ENCODE measurements at places on chromosomes 13 and 19. TPM values are rescaled to one million over a fixed set of nuclear protein-coding genes. Genes with fewer than 3 reads are reported as not detected.

EPSTI1 gene
- 12.2 TPM for total RNA-seq

ZNF723 gene
- not detected for total RNA-seq

MEIOSIN gene
- total RNA-seq: not detected

CEACAM4 gene
- 4.7 TPM for total RNA-seq

XRCC1 gene
- total RNA-seq: 24.5 TPM

IZUMO4 gene
- 4.3 TPM for total RNA-seq

MRPL4 gene
- 44.8 TPM for total RNA-seq

NLRP4 gene
- 0.06 TPM for total RNA-seq

VSTM1 gene
- total RNA-seq: 0.35 TPM

ZSCAN18 gene
- 103 TPM for total RNA-seq

KRTDAP gene
- not detected for total RNA-seq

C19orf73 gene
- 0.82 TPM for total RNA-seq

VMAC gene
- total RNA-seq: 8.7 TPM

Measured in kidney (tissue), 22 donors.